ENCODE measurements at places on chromosomes 3 and 15.

DNA sequence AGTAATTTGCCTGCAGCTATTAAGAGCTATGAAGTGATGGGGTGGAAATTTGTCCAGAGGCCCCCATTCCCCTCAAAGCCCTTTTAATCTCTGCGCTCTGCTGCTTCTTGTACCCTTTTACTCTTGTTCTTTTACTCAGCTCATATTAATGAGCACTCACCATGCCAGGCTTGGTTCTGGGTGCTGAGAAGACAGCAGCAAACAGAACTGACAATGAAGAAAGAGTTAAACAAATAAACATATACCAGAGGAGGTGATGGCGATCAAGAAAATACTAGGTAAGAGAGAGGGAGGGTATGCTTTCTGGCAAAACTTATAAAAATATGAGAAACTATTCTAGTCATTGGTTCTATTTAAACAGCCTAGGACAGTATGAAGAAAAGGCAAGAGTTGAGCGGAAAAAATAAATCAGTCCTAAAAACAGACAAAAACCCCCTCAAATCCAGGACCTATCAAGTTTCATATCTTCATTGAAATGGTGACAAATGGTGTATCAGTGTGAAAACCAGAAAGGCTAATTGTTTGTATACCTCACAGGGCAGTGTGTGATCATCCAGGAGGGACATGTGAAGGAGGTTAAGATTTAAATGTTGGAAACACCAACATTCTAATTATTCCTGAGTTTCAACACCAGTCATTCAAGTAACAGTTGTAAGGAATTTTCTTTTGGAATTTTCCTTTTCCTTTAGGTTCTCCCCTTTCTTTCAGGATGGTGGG is 144.9 kb downstream of the FNDC3B start:
- DNase-seq = no peak

- DNase-seq = peak; percentile 81
Observed at GRCh38 chr15:29670998-29671981, 151.0 kb downstream of the TJP1 start.

DNA sequence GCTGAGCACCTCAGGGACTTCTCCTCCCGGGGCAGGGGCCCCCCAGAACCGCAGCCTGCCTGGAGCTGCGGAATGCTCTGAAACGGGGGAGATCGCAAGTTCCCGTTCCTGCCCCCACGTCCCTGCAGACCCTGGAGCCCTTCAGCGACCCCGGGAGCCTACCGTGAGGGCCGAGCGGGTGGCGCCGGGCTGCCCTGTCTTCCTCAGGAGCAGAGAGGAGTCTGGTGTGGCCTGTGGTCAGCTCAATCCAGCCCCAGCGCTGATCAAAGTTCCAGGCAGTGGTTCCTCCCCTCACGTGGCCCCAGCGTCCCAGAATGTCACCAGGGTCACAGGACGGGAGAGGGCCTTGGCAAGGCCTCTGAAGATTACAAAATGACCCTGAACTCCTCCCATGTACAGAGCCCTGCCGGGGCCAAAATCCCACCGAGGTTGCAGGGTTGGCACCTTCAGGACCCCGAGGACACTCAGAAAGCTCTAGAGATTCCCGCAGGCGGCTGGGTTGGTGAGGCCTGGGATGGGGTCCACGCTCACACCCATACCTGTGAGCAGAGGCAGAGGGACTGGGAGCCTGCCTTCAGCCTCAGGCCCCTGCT is at the start of gene CPN2:
Gene CPN2 (minus strand): TSS at position 249 of the 593 bp plus-strand sequence. CDS start 8,626 bp downstream, outside the sequence.
- no peak for DNase-seq

DNA sequence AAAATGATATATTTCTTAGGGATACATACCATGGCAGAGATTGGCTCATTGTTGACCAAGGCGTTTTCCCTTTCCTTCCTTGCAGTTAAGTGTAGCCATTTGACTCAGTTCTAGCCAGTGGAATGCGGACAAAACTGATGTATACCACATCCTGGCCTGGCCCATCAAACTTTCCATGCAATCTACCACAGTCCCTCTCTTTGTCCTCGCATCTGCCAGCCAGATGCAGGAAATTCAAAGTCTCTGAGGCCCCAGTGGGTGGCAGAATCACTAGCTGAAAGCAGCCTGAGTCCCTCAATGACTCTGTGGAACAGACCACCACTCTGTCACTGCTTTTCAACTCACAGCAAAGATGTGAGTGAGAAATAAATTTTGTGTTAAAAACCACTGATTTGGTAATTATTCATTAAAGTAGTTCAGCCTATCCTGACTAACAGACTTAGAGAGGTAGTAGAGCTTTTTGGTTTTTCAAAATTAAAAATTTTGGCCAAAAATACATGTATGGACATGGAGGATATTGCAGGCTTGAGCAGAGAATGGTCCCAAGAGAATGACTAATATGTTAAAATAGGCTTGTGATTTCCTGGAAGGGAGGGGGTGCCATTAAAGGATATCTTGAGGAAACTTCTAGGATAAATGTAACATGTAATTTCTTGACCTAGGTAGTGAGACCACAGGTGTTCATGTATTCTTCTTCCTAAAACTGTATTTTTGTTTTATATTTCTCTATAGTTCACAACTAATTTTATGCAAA is 10.9 kb downstream of the LRRFIP2 start:
- DNase-seq = peak; percentile 24

GRCh38 chr3:138078096-138078495 is 37.3 kb downstream of the DZIP1L start:
- no peak for DNase-seq
